Hematopoietic multipotent progenitor cell treated with erythropoietin and hydrocortisone succinate and interleukin-3 and kit ligand, for 8 days (in vitro differentiated cells): ENCODE measurements at places on chromosomes 5 and 9.

DNA sequence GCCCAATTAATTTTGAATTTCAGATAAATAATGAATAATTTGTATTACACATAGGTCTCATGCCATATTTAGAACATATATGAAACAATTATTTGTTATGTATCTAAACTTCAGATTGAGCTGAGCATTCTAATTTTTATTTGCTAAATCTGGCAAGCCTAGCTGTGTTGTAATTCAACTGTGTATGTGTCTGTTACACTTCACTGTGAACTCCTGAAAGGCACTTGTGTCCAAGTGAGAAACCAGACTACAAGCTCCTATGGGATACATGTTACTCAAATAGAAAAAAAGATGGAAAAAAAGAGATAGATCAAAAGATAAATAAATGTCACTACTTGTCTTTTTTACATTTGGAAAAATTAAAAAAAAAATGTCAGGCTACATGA, 56.5 kb upstream of the ANKRD55 start:
- DNase-seq = no peak

GRCh38 chr5:126746290-126746689, 30.6 kb upstream of the LMNB1 start:
- DNase-seq = no peak

DNA sequence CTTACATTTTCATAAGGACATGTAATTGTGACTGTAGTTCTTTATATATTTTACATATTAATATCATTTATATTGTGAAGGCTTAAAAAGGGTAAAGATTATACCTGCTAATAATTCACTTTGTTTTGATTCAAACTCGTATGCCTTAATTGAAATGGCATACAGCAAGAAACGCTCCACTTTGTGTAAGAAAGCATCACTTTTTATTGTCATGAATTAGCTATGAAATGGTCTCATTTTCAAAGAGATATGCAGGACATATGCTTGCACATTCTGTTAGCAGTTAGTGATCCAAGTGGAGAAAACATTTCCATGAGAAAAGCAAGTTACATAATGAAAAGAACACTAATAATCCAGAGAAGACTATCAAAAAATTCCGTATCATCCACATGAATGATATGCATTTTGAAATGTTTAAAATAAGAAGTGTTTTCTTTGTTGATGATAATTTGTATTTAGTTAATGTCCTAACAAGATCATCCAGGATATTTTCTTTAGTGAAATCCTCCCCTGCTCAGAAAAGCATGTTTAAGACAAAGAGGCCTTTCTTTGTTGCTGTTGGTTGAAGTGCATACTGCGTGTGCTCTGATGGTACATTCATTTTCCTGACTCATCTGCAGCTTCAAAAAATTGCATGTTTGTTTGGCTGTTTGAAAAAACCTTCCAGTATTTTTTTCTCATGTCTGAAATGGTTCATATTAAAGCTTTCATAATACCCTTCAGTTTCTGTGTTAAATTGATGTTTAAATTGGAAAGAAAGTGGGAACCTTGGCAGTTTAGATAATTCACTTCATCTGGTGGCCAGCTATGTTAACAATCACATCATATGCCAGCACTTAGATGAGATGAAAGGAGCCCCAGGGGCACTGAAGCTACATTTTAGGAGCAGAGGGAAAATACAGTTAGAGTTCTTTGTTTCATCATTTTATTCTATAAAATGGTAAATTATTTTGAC, 242.2 kb downstream of the CSNK1G3 start:
- DNase-seq = no peak

DNA sequence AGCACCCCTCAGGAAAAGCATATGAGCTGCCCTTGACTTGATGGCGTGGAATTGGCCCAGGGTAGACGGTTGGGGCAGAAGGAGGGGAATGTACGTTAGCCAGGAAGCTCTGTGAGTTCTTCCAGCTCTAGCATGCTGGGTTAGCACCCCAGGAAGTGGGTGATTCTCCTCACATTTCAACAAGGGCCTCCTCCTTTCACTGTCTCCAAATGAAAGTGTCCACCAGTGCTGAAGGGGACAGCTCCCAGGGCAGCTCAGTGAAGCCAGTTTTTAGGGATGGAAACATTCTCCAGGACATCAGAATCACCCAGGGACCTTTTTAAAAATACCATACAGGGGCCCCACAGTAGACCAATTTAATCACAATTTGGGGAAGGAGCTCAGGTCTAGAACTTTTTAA, 17.2 kb upstream of the AFAP1L1 start:
- DNase-seq = no peak

- no peak for DNase-seq
These were observed 25.1 kb upstream of the MIER3 start for GRCh38 chr5:56977021-56977420.

GRCh38 chr9:108766626-108767161, 89.1 kb downstream of the ACTL7B start:
- DNase-seq = no peak

DNA sequence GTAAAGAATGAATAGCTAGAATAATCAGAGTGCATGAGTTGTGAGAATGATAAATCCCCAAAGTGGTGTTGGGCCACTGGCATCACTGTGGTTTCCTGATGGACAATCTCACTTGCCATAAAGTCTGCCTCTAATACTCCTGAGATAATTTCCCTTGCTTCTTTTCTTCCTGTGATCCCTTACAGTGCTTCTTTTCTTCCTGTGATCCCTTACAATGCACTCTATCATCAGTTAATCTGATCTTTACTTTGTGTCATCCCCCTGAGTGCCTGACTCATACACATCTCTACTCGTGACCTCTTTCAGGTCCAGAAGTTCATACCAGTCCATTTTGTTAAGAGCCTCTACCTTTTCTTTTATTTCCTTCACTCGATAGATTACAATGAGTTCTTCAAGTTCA, 418.3 kb downstream of the HCN1 start:
- DNase-seq = no peak

DNA sequence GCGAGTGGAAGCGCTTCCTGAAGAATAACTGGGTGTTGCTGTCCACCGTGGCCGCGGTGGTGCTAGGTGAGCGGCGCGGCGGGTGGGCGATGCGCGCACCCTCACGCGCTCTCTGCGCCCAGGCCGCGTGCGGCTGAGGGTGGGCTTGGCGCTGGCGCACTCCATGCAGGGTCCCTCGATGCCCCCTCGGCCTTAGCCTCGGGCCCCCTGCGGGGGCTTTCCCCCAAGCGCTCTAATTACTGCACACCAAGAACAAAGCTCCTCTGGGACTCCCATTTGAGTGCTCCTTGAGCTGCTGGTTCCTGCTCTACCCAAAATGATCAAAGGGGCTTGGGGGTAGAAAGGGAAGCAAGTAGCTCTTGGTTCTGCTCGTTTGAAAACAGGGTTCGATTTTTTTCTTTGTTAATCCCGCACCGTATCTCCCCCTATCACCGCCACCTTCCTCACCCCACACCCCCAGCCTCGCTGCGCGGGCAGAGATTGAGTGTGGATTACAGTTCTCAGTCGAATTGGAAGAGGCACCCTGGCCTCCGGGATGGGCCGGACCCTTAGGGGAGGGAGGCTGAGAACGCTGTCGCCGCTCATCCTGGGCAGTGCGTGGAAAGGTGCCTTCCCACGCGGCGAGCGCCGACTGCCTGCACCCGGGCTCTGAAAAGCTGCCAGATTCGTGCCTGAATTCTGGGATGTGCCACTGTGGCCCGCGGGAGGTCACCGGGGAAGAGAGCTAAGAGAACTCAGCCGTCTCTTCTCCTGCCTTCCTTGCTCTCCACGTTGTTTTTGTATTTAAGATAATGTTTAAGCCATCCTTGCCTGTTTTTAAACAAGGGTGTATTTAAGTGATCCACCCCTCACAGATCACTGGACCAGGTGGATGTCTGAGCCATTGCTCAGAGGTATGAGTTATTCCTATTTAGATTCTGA, 697 bp downstream of the SLC1A1 start:
- DNase-seq = no peak

GRCh38 chr9:114231273-114231672, 75.9 kb downstream of the COL27A1 start:
- DNase-seq = no peak

DNA sequence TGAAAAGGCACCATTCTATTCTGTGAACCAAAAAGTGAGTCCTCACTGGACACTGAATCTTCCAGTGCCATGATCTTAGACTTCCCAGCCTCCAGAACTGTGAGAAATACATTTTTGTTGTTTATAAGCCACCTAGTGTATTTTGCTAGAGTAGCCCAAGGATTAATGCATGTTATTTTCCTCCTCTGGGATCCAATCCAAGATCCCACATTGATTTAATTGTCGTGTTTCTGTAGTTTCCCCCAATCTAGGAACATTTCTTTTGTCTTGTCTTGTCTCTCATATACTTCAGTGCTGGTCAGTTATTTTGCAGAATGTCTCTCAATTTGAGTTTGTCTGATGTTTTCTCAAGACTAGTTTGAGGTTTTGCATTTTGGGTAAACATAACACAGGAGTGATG, 36.4 kb downstream of the GDNF start:
- no peak for DNase-seq
